ENCODE measurements at places on chromosomes 2 and 18.
A peak's percentile ranks its signal among the peaks of the same experiment; 100 is the strongest.

DNA sequence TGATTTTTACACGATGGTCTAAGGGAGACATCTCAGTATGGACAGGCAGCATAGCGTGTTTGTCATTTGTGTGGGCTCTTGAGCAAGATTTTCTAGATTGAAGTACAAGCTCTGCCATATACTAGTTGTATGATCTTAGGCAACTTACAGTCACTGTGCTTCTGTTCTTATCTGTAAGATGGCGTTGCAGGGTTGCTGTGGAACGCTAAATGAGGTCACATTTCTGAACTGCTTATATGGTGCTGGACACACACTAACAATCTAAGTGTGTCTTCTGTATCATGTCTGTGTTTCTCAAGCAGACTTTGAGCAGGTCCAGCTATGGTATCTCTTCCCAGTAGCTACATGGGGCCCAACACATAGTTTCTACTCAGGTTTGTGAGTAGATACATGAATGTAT, 29.2 kb downstream of the PARD3B start:
- DNase-seq, result no peak

- DNase-seq, result no peak
Observed at GRCh38 chr2:233204286-233204936, 47.1 kb upstream of the ATG16L1 start.

DNA sequence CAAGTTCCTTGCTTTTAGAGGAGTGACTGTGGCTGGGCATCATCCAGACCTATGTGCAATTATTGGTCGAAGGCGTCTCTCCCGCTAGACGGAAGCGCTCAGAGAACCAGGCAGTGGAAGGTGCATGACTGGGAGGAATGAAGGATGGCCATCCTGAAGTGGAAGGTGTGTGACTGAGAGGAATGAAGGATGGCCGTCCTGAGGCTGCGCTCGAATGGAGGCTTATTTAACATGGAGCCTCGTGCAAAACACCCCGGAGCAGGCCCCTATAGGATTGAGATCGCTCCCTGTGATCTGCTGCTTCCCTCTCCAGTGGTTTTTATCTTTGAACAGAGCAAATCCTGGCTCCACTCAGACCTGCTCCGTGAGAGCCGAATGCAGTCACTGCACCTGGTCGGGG, 140.2 kb upstream of the ID2 start:
- DNase-seq, result no peak

DNA sequence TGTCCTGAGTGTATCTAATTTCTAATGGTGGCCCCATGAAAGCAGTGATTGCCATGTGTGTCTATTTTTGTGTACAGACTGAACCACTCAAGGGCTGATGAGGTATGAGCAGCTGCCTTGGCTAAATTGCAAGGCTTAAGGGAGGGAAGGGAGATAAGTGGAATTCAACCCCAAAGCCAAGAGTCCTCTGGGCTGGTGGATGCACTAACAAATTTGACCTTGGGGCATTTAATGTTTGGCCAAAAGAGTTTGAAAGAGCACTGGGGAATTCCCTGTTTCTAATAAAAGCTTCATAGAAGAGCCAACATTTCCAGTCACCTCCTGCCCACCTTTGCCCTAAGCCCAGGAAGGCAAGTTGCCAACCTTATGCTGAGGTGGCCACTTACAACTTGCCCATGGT, 172.1 kb downstream of the SETBP1 start:
- DNase-seq, result peak; percentile 5

DNA sequence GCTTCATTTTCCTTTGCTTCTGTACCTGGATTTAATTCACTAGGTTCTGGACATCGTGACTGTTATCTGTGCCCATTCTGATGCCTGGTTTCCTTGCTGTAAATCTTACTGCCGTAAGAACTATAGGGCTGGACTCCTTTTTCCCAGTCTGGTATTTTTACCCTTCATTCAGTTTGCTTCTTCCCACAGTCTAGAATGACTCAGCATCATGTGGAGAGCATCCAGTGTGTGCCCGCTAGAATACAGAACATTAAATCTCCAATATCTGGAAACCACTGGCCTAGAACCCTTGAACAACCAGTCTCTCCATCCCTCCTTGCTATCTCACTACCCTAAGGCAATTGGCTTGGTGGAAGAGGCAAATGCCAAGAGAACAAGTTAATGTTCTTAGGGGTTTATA, 1075.4 kb upstream of the ZEB2 start:
- peak; percentile 60 for DNase-seq

- no peak for DNase-seq
Observed at GRCh38 chr18:70499218-70499691, 210.4 kb downstream of the SOCS6 start.

GRCh38 chr2:159640176-159640575, 23.8 kb upstream of the BAZ2B start:
- DNase-seq, result peak; percentile 15

- DNase-seq, result no peak
Observed at GRCh38 chr2:170148161-170148560, 29.8 kb upstream of the MYO3B start.

DNA sequence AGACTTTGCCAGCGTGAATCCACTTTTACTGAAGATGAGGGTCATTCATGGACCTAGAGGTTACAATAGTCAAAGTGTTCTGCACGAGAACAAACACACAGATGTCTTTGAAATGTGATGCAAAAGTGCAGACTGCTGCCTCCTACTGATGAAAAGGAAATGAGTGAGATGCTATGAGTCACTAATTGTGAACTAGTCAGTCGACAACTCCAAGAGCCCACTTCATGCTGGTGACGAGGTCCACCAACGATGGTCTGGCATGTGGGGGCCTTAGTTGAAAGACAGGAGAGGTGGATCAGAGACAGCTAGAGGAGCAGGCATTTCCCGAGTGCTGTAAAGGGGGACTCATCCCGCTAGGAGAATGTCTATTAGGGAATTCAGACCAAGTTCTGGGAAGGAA, 17.1 kb upstream of the ZNF236 start:
- peak; percentile 34 for DNase-seq

DNA sequence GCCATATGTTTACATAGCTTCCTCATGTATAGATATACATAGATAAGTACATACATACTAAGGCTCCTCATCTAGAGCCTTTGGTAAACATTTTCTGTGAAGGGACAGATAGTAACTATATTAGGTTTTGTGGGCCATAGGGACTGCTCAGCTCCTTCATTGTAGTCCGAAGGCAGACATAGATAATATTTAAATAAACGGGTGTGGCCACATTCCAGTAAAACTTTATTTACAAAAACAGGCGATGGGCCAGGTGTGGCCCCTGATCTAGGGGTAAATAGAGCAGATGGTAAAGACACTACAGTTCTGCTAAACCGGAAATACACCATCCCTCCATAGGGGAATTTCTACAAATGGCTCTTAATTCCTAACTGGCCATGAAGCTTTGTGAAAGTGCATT, 7.3 kb downstream of the COQ10B start:
- no peak for DNase-seq

GRCh38 chr2:17850151-17850550, 28.3 kb upstream of the KCNS3 start:
- no peak for DNase-seq

- peak; percentile 70 for DNase-seq
Observed at GRCh38 chr18:28075501-28075900, 101.4 kb downstream of the CDH2 start.

GRCh38 chr2:138823666-138824065, 43.5 kb upstream of the NXPH2 start:
- no peak for DNase-seq

- DNase-seq, result no peak
Observed at GRCh38 chr2:36775261-36775660, 78.8 kb downstream of the VIT start.

DNA sequence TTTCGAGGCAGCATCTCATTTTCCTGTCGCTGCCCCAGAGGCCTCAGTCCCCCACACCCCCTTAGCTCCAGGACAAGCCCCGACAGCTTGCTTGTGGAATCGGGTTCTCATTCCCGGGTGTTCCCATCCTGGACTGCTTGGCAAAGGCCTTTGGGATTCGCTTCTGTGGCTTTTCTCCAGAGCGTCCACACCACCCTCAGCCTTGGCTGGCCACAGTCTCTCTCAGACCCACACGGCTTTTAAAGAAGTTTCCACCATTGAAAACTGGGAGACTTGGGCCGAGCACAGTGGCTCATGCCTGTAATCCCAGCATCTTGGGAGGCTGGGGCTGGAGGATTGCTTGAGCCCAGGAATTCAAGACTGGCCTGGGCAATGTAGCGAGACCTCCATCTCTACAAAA, 2.7 kb downstream of the ESPNL start:
- no peak for DNase-seq

GRCh38 chr2:215436705-215437565, 1.1 kb upstream of the FN1 start:
- DNase-seq, result peak; percentile 57

DNA sequence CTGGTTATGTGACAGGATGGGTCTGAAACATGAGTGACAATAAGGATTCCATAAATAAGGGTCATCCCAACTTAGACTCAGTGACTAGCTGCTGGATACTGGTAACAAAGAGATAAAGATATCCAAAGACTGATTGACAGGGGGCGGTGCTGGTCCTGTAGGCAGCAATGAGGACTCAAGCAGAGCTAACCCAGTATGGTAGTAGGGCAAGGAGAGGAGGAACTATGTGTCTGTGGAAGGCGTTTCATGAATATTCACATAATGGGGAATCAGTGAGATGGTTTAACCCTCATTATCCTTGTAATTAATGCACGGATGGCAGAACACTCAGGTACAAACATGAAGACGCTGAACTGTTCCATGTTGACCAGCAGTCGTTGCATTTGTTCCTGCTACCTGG, 102.5 kb upstream of the EML6 start:
- no peak for DNase-seq

DNA sequence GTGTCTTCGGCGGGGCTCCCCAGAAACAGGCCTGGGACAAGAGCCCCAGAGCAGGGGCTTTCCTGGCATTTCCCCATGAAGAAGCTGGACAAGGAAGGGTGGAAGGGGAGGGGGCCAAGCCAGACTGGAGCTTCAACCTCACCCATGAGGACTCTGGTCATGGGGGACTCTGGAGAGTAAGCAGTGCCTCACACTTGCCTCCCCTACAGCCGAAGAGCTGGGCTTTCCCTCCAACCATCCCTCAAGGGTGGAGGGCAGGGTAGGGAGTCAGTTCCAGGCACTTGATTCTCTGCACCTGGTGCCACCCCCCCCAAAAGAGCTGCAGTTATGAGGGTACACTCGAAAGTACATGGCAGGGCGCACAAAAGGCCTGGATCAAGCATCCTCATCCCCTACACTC, 246.6 kb downstream of the TFCP2L1 start:
- DNase-seq, result no peak

- no peak for DNase-seq
Observed at GRCh38 chr18:62434798-62435197, 88.0 kb upstream of the ZCCHC2 start.

DNA sequence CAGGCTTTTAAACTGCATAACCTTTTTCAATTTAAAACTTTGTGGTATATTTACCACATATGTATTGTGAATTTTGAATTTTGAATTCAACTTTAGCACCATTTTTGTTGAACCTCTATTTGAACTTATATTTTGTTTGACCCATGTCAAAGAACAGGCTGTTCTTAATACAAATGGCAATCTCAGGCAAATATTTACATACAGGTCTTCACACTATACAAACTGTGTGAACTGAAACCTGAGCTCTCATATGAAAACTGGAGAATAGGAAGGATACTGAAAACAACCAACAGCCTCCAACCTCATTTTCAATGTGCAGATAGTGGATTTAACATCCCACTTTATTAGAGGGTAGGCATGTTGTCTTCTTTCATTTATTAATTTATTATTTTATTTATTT, 491.8 kb downstream of the KCNJ3 start:
- DNase-seq, result no peak

GRCh38 chr18:79497638-79498081, 101.9 kb downstream of the NFATC1 start:
- DNase-seq, result peak; percentile 50

DNA sequence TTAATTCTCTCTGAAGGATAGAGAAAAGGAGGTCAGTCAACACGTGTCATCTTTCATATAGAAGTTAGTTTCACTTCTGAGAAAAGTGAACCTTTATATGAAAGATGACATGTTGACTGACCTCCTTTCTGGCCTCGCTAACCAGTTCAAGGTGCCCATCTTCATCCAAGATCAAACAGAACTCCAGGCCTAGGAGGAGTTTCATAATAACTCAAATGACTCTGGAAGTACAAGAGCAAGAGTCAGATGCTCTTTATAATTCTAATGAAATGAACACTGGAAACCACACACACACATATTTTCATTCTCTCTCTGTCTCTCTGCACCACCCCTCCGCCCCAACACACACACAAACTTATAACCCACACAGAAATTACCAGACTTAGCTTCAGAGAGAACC, 16.3 kb downstream of the ANKRD44 start:
- no peak for DNase-seq

DNA sequence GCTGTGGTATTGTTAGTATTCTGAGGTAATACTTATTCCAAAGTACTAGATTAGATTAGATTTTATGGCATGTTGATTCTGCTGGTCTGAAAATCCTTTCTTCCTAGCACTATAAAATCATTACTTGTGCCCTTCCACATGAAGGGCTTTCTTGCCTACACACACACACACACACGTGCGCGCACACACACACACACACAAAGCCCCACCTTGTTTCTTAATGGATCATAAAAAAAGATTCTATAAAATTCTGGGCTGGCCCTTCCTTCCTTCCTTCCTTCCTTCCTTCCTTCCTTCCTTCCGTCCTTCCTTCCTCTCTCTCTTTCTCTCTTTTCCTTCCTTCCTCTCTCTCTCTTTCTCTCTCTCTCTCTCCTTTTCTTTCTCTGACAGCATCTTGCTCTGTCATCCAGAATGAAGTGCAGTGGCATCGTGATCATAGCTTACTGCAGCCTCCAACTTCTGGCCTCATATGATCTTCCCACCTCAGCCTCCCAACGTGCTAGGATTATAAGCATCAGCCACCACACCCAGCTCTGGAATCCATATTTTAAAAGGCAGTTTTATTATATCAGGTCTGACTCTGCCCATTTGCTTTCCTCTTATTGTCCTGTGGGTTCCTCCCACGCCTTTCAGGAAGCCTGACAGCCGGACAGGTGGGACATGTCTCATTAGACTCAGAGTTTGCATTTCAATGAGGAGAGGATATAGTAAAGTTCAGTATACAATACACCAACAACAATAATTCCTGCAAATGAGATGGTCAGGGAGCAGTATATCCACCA, 321.1 kb downstream of the PIK3C3 start:
- no peak for DNase-seq

- DNase-seq, result no peak
Observed at GRCh38 chr18:56921896-56922480, 224.9 kb upstream of the BOD1L2 start.

DNA sequence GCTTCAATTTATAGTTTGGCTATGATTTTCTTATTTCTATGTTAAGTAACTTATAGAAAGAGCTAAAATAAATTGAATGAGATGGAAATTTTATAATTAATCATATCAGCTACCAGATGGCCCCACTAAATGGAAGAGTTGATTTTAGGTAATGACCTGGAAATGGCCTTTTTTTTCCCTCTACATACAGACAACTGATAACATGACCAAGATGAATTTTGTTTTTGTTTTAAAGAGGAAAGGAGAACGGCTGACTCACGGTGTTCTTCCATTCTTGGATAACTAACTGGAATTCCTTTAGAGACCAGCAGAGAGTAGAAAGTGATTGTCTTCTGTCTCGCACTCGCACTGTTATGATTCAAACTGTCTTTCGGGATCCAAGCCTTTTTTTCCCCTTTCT, 91.0 kb downstream of the TMEM185B start:
- peak; percentile 59 for DNase-seq

- DNase-seq, result no peak
Observed at GRCh38 chr2:231533777-231534125, 3.5 kb upstream of the NMUR1 start.
